ENCODE measurements at places on chromosomes 5 and 9.
A peak's percentile ranks its signal among the peaks of the same experiment; 100 is the strongest.

- DNase-seq, result no peak
Measured at GRCh38 chr9:98430535-98431292, 175.3 kb upstream of the TBC1D2 start.

DNA sequence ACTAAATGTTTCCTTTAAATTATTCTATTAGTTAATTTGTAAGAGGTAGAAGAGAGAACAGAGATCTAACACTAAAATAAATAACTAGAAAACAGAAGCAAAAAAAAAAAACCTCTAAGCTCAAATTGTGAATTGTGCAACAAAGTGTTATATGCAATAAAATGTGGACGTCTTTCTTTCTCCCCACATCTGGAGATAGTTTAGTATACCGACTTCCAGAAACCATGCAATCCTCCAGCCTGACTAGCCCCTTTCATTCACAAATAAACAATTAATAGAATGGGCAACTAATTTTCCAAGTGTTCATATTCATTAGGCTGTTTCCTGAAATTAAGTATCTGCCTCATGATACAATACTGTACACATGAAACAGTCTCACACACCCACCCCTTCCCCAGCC is 258.5 kb downstream of the BNC2 start:
- DNase-seq, result no peak

GRCh38 chr9:17021387-17021970 is 113.4 kb upstream of the CNTLN start:
- DNase-seq, result no peak

GRCh38 chr5:151903243-151903653 is 21.4 kb downstream of the GLRA1 start:
- no peak for DNase-seq

- no peak for DNase-seq
Measured at GRCh38 chr5:155064580-155064979, 51.0 kb downstream of the KIF4B start.

- DNase-seq, result no peak
Measured at GRCh38 chr5:146867996-146868708, 10.4 kb downstream of the PPP2R2B start.

DNA sequence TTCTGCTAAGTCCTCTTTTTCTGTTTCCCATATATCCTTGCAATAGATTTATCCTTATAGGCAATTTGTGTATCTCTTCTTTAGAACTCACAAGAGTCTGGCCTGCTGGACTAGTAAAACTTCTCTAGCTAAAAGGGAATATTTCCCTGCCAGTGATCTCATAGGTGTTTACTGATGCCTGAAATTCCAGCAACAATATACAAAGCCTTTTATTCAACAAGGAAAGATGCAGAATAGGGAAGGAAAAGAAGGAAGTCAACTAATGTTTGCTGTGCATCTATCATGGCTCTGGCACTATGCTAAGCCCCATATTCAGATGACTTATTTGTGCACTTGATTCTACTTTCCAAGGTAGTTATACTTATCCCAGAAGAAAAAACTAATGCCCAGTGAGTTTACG is 160.0 kb upstream of the DMRTA1 start:
- DNase-seq, result no peak

GRCh38 chr9:76882686-76883085 is 23.2 kb downstream of the PRUNE2 start:
- no peak for DNase-seq

DNA sequence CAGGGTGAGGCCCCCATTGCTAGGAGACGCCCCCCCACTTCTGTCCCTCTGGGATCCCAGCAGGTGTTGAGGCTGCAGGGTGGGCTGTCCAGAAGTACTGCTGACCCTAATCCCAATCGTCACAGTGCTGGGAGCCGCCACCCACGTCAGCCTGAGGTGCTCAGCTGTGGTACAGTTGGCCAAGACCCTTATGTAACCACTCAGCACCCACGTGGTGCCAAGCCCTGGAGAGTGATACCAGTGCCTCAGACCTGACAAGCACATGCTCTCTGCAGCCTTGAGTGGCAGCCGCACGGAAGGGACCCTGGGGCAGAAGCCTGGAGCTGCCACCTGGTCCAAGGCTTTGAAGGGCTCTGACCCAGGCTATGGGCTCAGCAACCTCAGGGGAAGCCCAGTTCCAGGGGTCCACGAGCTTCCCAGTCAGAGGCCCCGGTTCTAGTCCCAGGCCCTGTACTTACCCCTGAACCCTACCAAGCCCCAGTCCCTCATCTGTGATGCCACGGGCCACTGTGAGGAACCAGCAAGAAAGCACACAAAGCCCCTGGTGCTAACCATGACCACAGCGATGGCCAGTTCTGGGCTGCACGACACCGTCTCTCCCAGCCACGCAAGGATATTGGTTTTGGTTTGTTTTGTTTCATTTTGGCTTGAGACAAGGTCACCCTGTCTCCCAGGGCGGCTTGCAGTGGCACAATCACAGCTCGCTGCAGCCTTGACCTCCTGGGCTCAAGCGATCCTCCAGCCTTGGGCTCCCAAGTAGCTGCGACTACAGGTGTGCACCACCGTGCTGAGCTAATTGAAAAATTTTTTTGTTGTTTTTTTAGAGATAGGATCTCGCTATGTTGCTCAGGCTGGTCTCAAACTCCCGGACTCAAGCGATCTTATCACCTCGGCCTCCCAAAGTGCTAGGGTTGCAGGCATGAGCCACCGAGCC is 50.7 kb downstream of the DBH start:
- DNase-seq, result no peak

- DNase-seq, result no peak
Measured at GRCh38 chr5:95730011-95730700, 980 bp upstream of the RHOBTB3 start.

DNA sequence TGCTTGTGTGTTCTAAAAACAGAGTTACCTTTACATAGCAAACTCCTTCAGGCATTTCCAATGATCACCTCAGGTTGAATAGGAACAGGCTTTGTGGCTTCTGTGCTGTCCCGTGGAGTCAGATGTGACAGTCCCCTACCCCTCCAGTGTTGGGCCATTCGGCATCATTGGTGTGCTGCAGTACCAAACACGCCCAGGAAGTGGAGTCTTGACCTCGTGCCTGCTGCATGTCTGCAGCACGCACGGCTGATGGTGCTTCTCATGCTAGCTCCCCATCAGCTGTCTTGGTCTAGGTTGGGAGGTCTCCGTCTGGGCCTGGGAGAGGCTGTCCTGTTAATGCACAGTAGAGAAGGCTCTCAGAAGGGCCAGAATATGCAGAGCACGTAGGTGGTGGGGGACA is 42.5 kb upstream of the PHF2 start:
- no peak for DNase-seq

DNA sequence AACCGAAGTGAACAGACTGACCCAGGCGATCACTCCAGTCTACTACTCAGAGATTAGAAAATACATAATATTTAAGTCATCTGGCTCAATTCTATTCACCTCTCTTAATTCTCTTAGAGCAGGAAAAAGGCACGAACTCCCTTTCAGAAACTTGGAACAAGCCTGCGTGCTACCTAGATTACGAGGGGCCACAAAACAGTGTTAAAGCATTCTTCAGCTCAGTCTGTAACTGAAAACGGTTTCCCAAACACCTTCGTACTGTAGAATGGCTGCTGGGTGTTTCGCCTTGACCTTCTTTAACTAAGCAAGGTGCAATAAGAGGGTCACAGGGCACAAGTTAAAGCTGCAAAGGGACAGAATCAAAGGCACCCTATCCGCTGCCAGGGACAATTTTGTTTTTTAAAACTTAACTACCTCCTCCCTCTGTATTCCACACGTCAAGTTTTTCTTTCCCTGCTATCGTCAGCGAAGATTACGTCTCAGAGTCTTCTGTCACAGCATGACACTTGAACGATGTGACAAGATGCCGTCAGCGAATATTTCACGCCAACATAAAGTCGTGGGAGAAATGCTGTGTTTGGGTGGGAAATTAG is 687 bp downstream of the LYSMD3 start:
- peak; percentile 50 for DNase-seq

DNA sequence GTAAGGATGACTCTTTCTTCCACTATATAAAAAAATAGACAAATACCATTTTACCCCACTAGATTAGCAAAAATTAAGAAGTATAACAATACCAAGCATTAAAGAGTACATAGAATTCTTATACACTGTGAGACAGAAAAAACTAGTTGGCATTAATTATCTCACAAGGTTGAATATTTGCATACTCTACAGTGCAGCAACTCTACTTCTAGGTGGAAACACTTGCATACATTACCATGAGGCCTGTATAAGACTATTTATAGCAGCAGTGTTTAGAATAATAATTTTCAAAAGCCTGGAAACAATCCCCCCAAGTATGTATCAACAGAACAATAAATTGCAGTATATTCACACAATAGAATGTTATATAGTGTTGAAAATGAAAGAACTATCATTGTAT is 19.0 kb upstream of the PURA start:
- DNase-seq, result no peak

GRCh38 chr9:96450613-96451528 is 902 bp downstream of the HABP4 start:
- peak; percentile 73 for DNase-seq

- no peak for DNase-seq
Measured at GRCh38 chr5:88805151-88805784, 77.7 kb downstream of the MEF2C start.

DNA sequence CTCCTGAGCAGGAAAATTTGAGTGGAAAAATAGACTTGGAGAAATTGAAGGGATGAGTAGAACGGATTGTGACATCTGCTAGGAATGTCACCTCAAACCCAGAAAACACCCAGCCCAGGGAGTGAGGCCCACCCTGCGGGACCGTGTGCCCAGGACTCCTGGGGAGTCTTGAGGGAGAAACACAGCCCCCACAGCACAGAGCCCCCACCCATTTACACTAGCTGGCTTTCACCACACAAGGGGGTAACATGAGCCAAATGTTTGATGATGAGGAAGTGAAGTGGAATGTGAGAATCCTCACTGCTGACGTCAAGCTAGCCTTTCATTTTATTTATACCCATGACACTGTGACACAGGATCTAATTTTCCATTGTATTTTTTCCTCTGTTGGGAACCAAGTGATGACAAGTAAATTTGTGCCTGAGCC is 42.8 kb upstream of the PDE8B start:
- DNase-seq, result no peak

DNA sequence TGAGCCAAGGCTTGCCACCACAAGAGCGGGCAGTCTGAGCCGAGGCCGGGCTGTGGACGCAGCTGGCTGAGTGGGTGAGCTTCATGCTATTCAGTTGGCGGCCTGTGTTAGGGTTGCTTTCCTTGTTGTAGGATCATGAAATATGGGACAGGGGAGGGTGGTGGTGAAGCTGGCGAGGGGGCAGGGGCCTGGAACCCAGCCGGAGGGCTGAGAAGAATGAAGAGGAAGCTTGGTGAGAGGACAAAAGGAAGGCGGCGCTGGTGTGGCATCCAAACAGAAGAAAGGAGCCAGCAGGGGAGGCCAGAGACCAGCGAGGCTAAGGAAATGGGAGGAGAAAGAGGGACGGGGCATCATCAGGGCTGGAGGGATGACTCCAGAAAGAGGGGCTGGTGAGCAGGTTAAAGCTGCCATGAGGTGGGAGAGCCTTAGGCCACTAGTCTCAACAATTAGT is 18.3 kb downstream of the RALGPS1 start:
- no peak for DNase-seq

Data from CD4-positive, alpha-beta T cell treated with Interleukin-4 for 1 hour (primary cell).